ENCODE measurements at places on chromosomes 2 and 18.

GRCh38 chr18:38413193-38413592, 847.6 kb upstream of the CELF4 start:
- DNase-seq, result no peak

DNA sequence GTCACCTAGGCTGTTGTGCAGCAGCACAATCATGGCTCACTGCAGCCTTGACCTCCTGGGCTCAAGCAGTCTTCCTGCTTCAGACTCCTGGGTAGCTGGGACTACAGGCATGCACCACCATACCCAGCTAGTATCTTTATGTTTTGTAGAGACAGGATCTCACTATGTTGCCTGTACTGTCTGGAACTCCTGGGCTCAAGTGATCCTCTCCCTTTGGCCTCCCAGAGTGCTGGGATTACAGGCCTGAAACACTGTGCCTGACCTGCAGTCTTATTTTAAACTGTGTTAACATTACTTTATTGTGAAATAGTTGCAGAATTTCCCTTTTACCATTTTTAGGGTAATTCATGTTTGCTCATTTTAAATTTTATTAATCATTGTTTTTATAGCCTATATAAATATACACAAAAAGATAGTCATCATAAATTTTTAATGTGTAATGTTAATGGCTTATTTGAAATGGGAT, 24.6 kb downstream of the EML4 start:
- DNase-seq, result no peak

DNA sequence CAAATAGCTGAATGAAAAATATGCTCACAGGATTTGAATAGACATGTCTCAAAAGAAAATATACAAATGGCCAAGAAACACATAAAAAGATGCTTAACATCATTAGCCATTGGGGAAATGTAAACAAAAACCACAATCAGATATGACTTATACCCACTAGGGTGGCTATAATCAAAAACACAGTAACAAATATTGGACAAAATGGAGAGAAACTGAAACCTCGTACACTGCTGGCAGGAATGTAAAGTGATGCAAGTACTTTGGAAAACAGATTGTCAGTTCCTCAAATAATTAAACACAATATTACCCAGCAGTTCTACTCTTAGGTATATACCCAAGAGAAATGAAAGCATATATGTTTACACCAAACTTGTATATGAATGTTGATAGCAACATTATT, 213.0 kb downstream of the PHLPP1 start:
- no peak for DNase-seq

GRCh38 chr2:191895195-191895594, 48.3 kb upstream of the CAVIN2 start:
- no peak for DNase-seq

- DNase-seq, result no peak
Measured at GRCh38 chr2:222963641-222964040, 88.3 kb upstream of the KCNE4 start.

DNA sequence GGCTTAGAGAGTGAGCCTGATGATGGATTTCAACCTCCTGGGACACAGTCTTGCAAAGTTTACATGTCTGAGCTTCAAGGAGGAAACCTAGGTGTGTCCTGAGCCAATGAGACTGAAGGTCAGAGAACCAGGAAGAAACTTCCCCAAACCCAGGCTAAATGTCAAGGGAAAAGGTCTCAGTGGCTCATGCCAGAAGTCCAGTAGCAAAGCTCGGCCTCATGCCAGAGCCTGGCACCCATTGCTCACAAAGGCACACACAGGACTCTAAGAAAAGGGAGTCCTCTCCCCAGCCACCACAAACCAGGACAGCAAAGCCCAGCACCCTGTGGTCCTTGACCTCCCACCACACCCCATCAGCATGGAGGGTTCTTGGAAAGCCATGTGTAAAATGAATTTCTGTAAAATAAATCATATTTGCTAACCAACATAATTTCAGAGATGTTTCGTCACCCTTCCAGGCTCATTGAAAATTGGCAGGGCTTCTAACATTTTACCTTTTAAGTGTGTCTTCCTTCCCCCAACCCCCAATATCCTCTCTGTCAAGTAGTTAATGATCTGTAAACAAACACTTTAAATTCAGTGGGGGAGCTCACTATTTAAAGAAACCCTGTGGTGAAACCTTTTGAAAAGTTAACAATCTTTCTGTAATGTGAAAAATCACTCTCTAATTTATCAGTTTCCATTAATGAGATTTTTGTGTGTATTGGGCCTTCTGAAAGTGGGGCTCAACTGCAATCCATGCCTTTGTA, 77.1 kb downstream of the BCL11A start:
- no peak for DNase-seq

- DNase-seq, result no peak
Measured at GRCh38 chr2:181163691-181164090, 183.3 kb downstream of the UBE2E3 start.

DNA sequence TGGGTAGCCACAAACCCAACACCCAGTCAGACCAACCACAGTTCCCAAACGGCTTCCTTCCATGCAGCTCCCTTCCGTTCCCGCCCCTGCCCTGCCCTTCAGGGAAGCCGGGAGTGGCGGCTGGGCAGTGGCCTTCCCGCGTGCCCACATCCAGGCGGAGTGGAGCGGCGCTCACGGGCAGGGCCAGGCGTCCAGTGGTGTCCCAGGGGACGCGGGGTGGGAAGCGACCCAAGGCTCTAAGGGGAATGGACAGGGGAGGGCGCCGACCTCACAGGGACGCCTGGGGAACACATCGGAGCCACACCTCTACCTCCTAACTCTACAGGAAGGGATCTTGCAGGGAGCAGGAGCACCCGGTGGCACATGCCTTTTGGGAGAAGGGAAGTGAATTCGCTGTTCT, 225.9 kb upstream of the MGAT5 start:
- DNase-seq, result no peak

DNA sequence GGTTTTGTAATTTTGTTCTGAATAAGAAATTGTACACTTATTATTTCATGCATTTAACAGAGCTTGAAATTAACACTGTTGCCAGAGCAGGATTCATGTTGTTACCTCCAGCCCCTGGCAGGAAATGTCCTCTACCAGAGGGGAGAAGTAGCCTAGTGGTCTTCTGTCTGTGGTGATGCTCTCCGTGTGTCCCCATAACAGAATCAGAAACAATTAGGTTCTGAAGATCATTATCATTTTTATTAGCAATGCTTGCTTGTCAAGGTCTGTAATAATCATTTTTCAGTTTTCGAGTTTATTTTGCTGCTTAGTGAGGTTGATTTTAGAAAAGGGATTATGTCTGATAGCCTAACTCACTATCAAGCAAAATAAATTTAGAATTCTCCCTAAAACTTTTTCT, 116.6 kb upstream of the CNTNAP5 start:
- no peak for DNase-seq

DNA sequence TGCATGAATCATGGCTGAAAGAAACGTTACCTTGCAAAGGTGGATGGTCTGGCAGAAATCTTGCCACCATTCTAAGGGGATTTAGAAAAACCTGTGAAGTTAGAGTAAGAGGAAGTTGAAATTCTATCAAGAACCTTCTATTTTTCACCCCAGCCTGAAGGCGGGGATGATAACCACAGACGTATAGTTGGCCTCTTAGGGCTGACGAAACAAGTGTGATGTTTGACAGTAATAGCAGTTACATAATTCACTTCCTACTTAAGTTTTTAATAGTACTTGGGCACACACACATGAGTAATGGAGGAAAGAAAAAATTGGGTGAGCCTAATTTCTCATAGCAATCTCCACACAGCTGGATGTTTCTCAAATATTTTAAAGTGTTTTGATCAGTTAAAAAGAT, 336.6 kb upstream of the SALL3 start:
- DNase-seq, result no peak

DNA sequence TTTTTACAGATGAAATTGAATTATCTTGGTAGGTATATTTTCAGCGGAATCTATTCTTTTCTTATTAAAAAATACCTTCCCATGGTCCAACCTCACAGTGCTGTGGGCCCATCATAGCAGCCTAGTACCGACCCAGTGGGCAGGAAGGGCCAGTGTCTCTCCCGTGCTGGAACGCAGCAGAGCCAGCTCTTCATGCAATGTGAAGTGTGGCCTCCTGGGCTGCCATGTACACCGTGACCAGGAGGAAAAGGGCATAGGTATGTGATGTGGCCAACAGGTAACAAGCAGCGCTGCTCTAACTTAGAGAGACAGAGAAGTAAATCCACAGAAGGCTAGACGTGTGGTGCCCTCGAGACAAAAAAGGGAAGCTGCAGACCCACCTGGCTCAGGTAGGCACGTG, 221.1 kb upstream of the SALL3 start:
- no peak for DNase-seq

- no peak for DNase-seq
Measured at GRCh38 chr18:69854455-69854854, 93.2 kb downstream of the CD226 start.

DNA sequence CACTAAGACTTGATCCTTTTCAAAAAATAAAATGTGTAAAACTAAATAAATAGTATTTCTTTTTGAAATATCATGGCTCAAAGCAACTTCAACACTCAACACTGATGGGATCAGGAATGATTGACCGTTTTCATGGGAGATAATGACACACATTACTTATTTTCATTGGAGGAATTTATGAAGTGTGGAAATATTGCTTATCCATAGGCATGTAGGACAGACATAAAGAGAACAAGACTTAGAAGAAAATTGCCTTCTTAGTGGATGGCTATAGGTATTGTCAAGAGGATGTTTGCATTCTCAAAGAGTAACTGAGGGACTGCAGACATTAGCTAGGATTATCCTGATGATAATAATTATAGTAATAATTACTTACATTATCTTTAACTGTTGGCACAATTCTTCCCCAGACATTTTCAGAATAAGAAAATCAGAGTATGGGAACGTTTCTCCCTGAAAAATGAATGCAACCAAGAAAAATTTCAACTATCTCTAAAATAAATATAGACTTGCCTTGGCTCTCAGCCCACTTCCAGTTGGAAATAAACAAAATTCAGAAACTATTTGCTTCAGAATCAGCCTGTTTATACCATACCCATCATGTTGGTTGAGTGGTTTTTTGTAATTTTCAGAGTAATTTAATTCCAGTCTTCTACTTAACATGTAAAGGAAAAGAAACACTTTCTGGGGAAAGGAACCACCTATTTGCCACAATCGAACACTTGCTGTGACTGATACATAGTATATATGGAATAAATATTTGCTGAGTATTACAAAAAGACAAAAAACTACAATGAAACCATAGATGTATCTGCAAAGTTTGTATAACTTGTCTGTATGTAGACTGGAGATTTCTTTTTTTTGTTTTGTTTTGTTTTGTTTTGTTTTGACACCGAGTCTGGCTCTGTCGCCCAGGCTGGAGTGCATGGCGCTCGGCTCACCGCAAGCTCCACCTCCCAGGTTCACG, 165.7 kb downstream of the TMX3 start:
- peak; percentile 49 for DNase-seq

- DNase-seq, result no peak
Measured at GRCh38 chr18:47758000-47758399, 172.5 kb downstream of the SMAD2 start.

All from non-pigmented ciliary epithelial cell (primary cell).